ENCODE measurements at places on chromosomes 5 and 9.
A peak's percentile ranks its signal among the peaks of the same experiment; 100 is the strongest.

DNA sequence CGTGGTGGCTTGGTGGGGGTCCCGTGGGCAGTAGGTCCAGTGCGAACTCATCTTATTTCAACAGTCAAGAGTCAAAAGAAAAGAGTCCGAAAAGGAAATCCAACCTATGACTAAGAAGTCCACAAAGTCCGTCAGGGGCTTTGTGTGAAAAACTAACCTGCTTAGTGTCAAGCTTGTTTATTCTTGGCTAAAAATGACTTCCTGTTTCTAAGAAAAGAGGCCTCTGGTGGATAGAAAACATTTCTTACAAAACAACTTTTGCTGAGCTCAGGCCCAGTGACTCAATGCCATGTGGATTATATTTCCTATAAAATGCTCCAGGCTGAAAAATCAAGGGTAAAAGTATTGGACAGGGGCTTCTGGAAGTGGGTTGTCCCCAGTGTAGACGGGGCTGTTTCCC is 105.9 kb downstream of the GADD45G start:
- DNase-seq: no peak

DNA sequence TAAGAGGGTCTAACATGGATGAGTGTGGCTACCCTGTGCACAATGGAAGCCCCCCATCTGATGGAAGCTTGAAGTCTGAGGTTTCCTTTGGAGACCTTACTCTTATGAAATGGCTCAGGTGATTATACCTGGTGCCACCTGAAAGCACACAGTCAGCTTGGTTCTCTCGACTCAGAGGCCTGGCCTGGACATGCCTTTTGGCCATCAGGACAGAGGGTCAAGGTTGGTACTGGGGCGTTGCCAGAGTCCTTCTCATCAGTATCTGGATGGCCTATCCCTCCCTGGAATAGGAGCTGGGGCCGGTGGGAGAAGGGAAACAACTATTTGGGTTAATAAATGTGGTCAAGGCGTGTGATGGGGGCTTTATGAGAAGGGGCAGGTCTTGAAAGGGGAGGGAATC is 48.9 kb downstream of the COL27A1 start:
- DNase-seq: no peak

DNA sequence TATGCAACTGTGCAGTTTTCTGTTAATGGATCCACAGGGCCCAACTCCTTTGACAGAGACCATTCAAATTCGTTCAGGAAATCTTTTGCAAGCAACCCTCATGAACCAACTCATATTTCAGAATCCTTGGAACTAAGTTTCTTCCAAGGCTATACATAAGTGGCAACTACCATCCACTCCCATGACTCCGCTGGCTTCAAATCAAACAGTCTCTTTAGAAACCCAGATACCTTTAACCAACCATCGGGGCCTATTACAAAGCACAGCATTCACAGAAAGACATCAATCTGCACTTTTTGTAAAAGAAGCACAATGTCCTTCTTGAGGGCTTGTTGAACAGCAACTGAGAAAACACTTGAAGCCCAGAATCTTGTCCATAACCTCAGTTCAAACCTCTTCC is 526.9 kb downstream of the DTWD2 start:
- DNase-seq: no peak

- DNase-seq: no peak
Observed at GRCh38 chr5:113031557-113031956, 55.0 kb downstream of the DCP2 start.

DNA sequence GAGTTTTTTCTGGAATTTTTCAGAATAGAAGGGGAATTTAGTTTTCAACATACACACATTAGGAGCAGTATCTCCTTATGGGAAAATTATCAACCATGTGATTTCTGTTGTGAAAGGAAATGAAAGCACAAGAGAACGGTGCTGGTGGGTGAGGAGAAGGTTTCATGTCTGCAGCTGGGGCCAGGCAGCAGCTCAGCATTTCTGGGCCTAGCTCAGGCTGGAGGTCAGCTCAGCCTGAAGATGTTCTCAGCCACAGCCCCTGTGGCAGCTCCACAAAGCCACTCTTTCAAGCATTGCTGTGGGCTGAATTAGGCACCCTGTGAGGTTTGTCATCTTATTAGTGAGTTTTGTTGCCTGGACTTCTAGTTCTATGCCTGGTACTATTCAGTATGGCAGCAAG is 90.3 kb downstream of the DIRAS2 start:
- no peak for DNase-seq

- no peak for DNase-seq
Observed at GRCh38 chr5:123756816-123757215, 244.8 kb downstream of the CSNK1G3 start.

DNA sequence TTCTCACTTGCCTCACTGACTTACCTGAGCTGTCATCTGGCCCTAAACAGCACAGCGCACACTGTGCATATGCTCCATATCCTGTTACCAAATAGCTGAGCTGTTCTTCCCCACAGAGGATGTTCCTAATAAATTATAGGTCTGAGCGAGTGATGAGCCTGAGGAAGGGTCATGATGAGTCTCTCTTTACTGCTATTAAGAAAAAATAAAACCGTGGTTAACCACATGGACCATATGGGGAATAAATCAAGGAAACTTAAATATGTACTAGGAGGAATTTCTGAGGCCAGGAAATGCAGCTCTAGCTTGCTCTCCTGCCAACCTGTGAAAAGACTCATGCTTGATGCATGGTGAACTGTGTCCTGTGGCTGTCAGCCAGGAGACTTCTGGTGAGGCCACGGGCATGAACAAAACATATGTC is 424.8 kb upstream of the DMAC1 start:
- DNase-seq: no peak

GRCh38 chr9:2285416-2286332 is 270.5 kb downstream of the SMARCA2 start:
- DNase-seq: no peak

- no peak for DNase-seq
Observed at GRCh38 chr9:129068990-129069861, 11.7 kb upstream of the DOLPP1 start.

- no peak for DNase-seq
Observed at GRCh38 chr9:85142496-85142911, 473.0 kb downstream of the NTRK2 start.

- no peak for DNase-seq
Observed at GRCh38 chr5:83956386-83956785, 235.7 kb upstream of the HAPLN1 start.

DNA sequence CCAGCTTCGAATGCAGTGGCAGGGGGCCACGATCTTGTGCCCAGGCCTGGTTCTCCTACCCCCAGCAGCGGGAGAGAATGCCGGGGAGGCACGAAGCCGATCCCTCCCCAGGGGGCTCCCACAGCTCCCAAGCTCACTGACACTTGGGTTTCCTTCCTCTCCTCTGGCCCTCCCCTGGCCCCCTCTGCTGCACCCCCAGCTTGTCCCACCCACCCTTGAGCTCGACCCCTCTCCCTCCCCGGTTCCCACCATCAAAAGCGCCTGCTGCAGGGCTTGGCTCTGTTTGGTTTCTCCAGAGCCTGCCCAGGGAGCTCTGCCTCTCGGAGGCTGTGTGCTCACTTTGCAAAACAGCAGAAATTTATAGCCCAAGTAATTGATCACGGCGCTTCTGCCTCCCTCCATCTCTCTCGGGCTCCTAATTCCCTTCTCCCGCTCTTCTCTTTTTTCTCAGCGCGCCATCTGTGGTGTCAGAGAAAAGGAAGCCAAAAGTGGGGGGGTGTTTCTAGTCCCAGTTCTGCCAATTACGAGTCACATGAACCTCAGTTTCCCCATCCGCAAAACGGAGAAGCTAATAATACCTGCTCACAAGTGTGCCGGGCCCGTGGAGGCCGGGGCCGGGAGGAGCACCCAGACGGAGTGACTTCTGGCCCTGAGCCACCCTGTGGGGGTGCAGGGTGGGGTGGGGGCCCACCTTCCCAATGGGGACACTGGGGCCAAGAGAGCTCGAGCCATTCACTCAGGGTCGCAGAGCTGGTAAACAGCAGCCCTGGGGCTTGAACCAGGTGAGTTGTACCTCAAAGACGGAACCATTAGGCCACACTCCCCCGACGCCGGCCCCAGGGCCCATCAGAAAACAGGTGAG is 141.2 kb upstream of the IER5L start:
- no peak for DNase-seq

- no peak for DNase-seq
Observed at GRCh38 chr9:8019636-8020035, 220.1 kb upstream of the DMAC1 start.

DNA sequence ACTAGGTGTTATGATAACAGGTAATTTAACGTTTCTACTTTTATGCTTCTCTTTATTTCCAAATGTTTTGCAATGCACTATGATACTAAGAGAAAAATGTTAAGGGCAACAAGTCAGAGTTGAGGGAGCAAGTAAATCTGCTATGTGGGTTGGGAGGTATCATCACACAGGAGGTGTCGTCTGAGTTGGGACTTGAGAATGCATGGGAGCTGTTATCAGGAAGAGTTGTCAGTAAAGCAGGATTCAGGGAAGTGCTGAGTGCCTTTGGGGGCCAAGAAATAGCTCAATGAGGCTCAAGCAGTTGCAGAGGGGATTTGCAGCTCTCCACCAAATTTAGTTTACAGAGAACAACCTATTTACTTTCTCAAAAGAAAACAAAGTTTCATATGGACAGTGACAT is 108.0 kb downstream of the PPP2R2B start:
- DNase-seq: no peak

DNA sequence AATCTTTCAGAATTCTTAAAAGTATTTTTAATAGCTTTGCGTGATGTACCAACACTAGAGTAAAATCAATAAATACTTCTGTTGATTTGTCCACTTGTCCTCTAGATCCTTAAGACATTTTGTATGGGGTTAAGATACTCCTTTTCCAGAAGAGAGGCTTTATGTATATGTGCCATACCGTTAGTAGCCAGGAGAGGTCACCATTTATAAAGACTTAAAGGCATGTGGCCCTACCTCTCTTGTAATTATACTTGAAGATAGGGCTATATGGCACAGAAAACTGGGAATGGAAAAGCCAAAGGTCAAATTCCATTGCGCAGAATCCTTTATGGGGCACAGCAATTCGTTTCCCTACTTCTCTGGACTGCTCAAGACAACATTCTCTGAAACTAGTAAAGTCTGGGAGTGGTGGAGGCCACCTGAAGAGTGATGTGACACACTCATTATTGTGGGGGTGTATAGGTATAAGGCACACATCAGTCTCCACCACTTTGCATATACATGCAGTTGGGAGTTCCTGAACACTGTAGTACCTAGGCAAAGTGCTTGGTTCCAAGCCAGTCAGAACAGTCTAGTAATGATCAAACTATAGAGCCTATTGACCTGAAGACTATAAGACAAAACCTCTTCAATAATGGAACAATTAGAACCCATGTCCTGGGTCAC is 140.1 kb upstream of the FBXL17 start:
- peak; percentile 70 for DNase-seq

DNA sequence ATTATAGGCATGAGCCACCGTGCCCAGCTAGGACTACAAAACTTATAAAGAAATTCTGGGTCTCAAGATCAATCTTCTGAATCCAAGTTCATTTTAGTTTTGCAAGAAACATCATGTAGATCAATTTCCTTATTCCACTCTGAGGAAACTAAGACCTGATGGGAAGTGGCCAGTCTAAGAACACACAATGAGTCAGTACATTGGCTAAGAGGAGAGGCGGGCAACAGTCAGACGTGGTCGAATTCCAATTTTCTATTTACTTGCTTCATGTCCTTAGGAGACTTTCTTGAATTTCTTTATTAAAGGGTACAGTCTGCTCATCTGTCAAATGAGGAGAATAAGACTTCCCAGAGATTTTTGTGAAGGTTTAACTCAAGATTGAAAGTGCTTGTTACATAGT is 432.1 kb upstream of the BRINP1 start:
- no peak for DNase-seq

DNA sequence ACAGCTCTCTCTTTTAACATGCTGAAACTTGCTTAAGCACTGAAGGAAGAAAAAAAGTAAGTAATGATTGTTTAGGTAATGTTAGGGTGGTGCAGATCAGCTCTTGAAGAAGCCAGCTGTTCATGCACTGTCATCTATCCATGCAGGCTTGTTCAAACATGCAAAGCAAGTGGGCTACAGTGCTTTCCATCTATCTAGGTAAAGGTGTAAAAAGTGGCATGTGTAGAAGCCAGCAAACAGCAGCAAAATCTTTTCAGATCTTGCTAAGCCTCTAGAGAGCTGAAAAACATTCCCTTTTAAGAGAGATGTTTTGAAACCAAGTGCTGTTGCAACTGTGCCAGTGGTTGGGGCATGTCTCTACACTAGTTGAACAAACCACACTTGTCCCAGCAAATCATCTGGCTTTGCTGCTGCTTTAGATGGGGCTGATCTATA is 214.4 kb downstream of the EFNA5 start:
- peak; percentile 20 for DNase-seq

- DNase-seq: no peak
Observed at GRCh38 chr9:33155393-33155792, 11.7 kb downstream of the B4GALT1 start.

GRCh38 chr5:127568166-127568565 is 50.7 kb downstream of the PRRC1 start:
- DNase-seq: no peak

- no peak for DNase-seq
Observed at GRCh38 chr9:105138306-105138801, 106.1 kb upstream of the SLC44A1 start.
